ENCODE measurements at places on chromosomes 3 and 15. TPM values are rescaled to one million over a fixed set of nuclear protein-coding genes. Genes with fewer than 3 reads are reported as not detected.

DNA sequence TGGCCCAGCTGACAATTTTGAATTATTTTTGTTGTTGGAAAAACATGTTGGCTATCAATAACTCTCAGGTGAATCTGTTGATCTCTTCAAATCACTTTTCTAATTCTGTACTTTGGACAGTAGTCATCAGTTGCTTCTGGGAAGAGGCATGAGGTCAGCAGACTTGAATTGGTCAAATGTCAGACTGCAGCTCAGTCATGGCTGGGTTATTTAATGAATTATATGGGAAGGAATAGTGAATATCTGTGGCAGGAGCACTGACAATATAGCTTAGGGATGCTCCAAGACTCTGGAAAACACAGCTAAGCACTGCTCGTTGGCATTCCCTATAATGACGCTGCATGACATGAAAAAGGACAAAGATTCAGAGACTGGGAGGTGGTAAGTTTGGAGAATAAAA is 98.8 kb upstream of the GAP43 start:
- no peak for DNase-seq
- H3K36me3 ChIP-seq: no peaks in the 10 kb centered on the region
- no peak overlapping the region for H3K4me3 ChIP-seq
- no peaks in the 10 kb centered on the region for H3K4me1 ChIP-seq

DNA sequence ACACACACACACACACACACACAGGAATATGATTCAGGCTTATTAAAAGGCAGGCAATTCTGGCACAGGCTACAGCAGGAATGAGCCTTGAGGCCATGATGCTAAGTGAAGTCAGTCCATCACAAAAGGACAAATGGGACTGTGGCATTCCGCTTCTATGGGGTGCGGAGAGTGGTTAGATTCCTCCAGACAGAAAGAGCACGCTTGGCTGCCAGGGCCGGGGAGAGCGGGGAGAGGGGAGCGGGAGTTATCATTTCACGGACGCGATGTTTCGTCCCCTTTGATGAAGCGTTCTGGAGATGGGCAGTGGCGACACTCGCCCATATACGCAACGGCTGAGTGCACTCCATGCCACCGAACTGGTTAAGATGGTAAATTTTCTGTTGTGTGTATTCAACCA is 58.5 kb upstream of the FAM174B start:
- peaks cover 8% of the 10 kb centered on the region for H3K4me1 ChIP-seq
- H3K27ac ChIP-seq: peak overlapping the region; percentile 56
- no peaks in the 10 kb centered on the region for H3K36me3 ChIP-seq

- no peaks in the 10 kb centered on the region for H3K36me3 ChIP-seq
- peaks cover 95% of the 10 kb centered on the region for H3K27me3 ChIP-seq
- no peak overlapping the region for H3K4me3 ChIP-seq
- H3K27ac ChIP-seq: no peak overlapping the region
- H3K4me1 ChIP-seq: peaks cover 9% of the 10 kb centered on the region
Measured at GRCh38 chr15:89374086-89374981, 39.7 kb upstream of the POLG start.

- peak overlapping the region; percentile 92 for H3K27ac ChIP-seq
- peak overlapping the region; percentile 94 for H3K4me3 ChIP-seq
- H3K27me3 ChIP-seq: no peaks in the 10 kb centered on the region
- DNase-seq: no peak
- H3K4me1 ChIP-seq: peaks cover 5% of the 10 kb centered on the region
Measured at GRCh38 chr3:111979434-111980038, 710 bp downstream of the ABHD10 start.

SI gene
- 0.05 TPM for total RNA-seq

- H3K27ac ChIP-seq: no peak overlapping the region
- H3K27me3 ChIP-seq: no peaks in the 10 kb centered on the region
- no peaks in the 10 kb centered on the region for H3K36me3 ChIP-seq
- DNase-seq: no peak
Measured at GRCh38 chr15:39767921-39768320, 14.7 kb downstream of the FSIP1 start.

CD80 gene
- total RNA-seq: 6.2 TPM

- no peak overlapping the region for H3K4me3 ChIP-seq
- no peaks in the 10 kb centered on the region for H3K36me3 ChIP-seq
Measured at GRCh38 chr15:69994429-69995205, 103.1 kb downstream of the TLE3 start.

- H3K36me3 ChIP-seq: no peaks in the 10 kb centered on the region
- no peaks in the 10 kb centered on the region for H3K4me1 ChIP-seq
- no peaks in the 10 kb centered on the region for H3K27me3 ChIP-seq
- no peak for DNase-seq
- H3K4me3 ChIP-seq: no peak overlapping the region
Measured at GRCh38 chr3:22779737-22780136, 423.4 kb upstream of the UBE2E2 start.

MUC13 gene
- total RNA-seq: 0.05 TPM

DNA sequence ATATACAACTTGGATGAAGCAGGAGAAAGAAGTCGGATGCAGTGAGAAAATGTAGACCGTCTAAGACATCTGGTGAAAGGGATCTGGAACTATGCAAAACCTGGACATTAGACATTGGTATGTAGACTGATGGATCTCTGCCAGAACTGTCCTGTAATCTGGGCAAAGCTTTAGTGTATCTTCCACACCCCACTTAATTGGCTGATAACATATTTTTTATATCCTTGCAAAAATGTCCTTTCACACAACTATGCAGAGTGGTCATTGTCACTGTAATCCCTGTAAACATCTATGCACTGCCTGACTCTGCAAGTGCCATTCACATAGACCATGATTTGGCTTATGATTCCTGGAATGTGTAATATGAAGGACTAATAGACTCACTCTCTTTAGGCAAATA is 163.1 kb downstream of the TUSC7 start:
- no peaks in the 10 kb centered on the region for H3K4me1 ChIP-seq
- H3K36me3 ChIP-seq: no peaks in the 10 kb centered on the region
- H3K4me3 ChIP-seq: no peak overlapping the region
- no peaks in the 10 kb centered on the region for H3K27me3 ChIP-seq
- no peak for DNase-seq

CHCHD6 gene
- 10.5 TPM for total RNA-seq

- no peaks in the 10 kb centered on the region for H3K36me3 ChIP-seq
- no peak overlapping the region for H3K27ac ChIP-seq
- H3K4me1 ChIP-seq: peaks cover 9% of the 10 kb centered on the region
- H3K4me3 ChIP-seq: no peak overlapping the region
Measured at GRCh38 chr3:57230006-57230405, 2.5 kb downstream of the APPL1 start.

DNA sequence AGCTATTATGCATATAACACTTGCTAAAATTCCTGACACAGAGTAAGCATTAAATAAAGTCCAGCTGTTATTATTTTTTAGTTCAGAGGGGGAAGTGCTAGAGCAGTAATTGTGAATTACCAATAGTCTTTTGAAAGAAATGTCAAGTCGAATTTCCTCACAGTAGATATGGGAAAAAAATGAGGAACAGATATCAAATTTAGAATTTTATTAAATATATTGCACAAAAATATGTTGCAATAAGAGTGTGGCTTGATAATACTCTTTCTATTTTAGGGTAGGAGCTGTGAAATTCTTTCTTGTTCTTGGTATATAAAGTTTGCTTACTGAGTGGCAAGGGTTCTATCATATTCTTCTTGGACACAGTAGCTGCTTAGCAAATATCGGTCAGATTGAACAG is 181.3 kb downstream of the NFKBIZ start:
- H3K27me3 ChIP-seq: no peaks in the 10 kb centered on the region
- DNase-seq: no peak
- H3K4me3 ChIP-seq: no peak overlapping the region
- H3K4me1 ChIP-seq: no peaks in the 10 kb centered on the region
- no peaks in the 10 kb centered on the region for H3K36me3 ChIP-seq
- H3K27ac ChIP-seq: no peak overlapping the region

GRCh38 chr3:64677961-64678716 is 9.7 kb downstream of the ADAMTS9 start:
- no peaks in the 10 kb centered on the region for H3K36me3 ChIP-seq
- H3K4me1 ChIP-seq: no peaks in the 10 kb centered on the region
- H3K27me3 ChIP-seq: no peaks in the 10 kb centered on the region
- no peak overlapping the region for H3K27ac ChIP-seq
- DNase-seq: no peak
- no peak overlapping the region for H3K4me3 ChIP-seq

SERINC4 gene
- 0.05 TPM for total RNA-seq

DNA sequence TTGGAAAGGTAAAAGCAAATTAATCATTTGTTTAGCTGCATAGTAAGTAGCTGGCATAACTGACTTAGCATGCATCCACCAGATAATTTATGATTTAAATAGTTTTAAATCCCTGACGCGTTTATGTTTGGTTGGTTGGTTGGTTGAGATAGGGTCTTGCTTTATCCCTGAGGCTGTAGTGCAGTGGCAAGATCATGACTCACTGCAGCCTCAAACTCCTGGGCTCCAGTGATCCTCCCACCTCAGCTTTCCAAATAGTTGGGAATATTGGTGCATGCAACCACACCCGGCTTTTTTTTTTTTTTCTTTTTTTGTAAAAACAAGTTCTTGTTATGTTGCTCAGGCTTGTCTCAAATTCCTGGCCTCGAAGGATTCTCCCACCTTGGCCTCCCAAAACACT is 263.4 kb downstream of the MCTP2 start:
- no peaks in the 10 kb centered on the region for H3K4me1 ChIP-seq
- DNase-seq: no peak
- no peak overlapping the region for H3K4me3 ChIP-seq
- H3K27me3 ChIP-seq: no peaks in the 10 kb centered on the region
- H3K36me3 ChIP-seq: no peaks in the 10 kb centered on the region

DNA sequence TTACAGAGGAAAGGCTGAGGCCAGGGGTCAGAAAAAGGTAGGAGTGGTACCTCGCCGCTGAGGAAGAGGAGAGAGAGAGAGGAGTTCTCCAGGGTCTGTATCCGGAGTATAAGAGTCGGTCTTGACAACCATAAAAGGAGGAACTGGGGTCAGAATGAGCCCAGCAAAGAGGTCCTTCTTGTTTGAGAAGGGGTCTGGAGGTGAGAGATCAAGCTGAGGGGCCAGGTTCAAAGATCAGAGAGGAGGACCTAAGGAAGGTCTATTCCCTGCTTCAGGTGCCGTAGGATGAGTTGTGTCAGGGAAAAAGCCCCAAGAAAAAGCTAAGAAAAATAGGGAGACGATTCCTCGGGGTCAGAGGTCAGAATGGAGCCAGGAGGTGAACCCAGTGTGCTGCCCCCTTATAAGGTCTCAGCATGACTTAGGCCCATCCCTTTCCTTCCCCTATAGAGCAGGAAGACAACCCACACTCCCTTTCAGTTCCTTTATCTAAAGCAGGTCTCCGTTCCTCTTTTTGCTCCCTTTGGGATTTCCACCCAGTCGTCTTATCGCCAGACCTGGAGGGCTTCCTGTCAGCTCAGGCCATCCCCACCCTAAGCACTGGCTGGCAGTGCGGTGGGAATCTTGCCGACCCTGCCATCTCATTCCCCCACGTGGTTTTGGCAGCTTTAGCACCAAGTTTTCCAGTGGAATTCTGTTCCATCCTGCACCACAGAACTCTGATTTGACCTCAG is 651 bp downstream of the MTMR14 start:
- H3K36me3 ChIP-seq: peaks cover 33% of the 10 kb centered on the region
- DNase-seq: no peak
- no peaks in the 10 kb centered on the region for H3K27me3 ChIP-seq
- peak overlapping the region; percentile 83 for H3K4me3 ChIP-seq

DNA sequence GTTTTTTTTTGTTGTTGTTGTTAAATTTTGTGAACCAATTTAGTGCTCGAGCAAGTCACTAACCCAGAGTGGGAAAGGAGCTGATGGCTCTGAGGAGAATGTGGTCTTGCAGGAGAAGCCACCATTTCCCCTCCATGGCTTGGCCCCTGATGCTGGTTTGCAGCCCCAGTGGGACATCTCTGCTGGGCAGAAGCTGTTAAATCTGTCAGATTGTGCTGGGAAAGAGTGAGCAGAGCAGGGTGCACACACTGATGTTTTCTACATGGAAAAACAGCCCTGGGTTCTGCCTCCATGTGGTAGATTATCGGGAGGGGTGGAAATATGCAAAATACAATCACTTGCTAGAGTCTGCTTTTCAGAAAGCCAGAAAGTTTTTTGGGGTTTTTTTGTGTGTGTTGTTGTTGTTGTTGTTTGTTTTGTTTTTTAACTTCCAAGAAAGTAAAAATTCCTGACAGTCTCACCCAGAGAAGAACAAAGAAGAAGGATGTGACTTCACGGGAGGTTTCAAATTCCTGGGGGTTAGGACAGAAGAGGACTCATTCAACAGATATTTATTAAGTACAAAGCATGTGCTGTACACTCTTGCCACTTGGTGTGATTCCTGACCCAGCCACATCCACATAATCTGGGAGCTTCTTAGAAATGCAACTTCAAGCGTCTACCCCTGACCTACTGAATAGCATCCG is 133.7 kb downstream of the FOXB1 start:
- no peaks in the 10 kb centered on the region for H3K36me3 ChIP-seq
- no peak overlapping the region for H3K27ac ChIP-seq
- H3K27me3 ChIP-seq: no peaks in the 10 kb centered on the region
- H3K4me1 ChIP-seq: no peaks in the 10 kb centered on the region

GRCh38 chr3:82736696-82737277 is 975.3 kb upstream of the GBE1 start:
- no peak for DNase-seq
- H3K27ac ChIP-seq: no peak overlapping the region
- no peak overlapping the region for H3K4me3 ChIP-seq
- H3K36me3 ChIP-seq: no peaks in the 10 kb centered on the region

DNA sequence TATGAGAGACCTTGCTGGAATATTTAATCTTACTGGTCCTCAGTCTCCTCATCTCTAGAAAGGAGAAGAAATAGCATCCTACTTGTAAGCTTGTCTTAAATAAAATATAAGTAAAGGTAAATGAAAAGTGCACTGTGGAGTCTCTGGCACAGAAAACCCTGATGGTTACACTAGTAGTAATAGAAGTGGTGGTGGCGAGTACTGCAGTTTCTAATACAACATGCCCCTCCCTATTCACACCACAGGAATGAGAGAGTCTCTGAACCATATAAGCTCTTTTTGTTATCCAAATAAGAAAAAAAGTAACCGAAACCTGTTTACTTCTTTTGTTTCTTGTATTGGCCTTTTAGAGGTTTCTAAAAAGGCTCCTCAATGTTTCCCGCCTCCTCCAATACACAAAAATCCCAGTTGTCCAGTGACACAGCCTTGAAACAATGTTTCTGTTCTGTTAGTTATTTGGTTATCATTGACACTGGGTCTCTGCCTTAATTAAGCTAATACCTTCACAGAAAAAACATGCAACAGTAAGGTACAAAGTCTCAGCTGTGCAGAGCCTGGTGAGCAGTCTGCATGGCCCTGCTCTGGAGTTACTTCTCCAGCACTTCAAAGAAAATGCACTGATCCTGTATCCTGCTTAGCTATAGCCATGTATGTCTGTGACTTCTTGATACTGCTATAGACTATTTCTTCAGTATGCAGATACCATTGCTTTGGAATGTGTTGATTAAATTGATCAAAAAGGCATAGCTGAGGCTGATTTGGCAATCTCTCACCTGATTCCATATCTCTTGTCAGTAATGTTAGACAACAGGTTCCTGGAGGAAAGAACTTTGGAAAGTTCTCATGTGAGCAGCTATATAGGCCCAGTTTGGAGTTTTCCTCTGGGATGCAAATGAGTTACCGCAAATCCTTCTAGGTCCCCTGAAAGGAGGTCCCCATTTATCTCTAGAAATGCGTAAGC is 315.6 kb upstream of the IL12A start:
- no peaks in the 10 kb centered on the region for H3K36me3 ChIP-seq
- H3K27me3 ChIP-seq: no peaks in the 10 kb centered on the region
- no peak for DNase-seq
- H3K27ac ChIP-seq: no peak overlapping the region
